AG09319 (cell line): ENCODE measurements at places on chromosomes 3 and 15.

GRCh38 chr3:16372362-16373292, 107.6 kb downstream of the OXNAD1 start:
- DNase-seq: no peak

DNA sequence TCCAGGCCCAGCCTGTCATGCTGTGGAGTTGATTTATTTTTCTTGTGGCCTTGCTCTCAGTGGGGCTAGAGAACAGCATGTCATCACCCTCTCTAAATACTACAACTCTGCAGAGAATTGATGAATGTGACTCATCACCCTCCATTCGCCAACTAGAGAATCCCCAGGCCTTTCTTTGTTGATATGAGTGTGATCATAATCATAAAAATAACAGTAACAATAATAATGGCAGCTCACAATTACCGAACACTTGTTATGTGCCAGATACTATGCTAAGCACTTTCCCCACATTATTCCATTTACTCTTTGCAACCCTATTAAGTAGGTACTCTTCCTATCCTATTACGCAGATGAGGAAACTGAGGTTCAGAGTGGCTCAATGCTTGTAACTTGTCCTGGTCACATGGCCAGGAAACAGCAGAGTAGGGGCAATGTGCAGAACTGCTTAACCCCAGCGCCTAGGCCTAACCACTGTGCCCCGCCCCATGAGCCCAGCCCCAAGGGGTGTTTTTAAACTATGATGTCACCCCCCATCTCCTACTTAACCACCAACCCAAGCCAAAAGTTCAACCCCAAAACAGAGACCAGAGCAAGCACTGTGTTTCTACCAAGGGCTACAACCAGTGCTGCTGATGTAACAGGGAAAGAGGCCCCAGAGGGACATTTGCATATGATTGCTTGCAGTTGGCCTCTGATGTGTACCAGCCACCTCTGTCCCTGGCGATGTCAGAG, 104.5 kb downstream of the ADCY5 start:
- no peak for DNase-seq

- no peak for DNase-seq
Observed at GRCh38 chr3:167450195-167450594, 23.6 kb downstream of the SERPINI2 start.

GRCh38 chr3:101868534-101869464, 19.5 kb downstream of the NFKBIZ start:
- no peak for DNase-seq

DNA sequence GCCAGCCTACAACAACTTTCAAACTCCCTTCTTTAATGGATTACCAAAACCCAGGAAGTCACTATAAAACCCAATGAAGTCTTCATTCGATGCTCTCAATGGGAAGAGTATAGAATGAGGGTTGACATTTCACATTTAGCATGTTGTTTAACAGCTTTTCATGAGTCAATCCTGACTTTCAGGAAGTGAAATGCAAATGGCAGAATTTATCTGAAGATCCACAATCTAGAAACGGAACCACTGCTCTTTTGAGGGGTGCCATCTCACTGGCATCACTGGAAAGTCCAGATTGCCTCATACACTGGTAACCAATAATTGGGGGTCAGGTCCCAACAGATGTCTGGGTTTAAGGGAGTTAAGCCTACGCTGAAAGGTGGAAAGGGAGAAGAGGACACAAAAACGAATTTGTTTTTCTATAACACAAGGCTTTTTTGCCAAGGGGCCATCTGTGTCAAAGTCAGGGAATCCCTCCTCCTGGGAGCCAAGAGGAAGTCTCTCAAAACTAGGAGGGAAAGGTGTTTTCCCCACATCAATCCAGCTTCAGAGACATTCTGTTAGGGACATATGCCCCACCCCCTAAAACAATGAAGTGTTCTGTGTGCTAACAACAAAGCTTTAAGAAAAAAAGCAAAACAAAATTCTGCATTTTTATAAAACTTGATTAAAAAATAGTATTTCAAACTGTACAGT, 12.0 kb upstream of the ATP1B3 start:
- no peak for DNase-seq

GRCh38 chr15:39298271-39298962, 282.5 kb upstream of the THBS1 start:
- no peak for DNase-seq

- DNase-seq: no peak
Observed at GRCh38 chr3:46948830-46949671, 27.5 kb downstream of the CCDC12 start.
